ENCODE measurements at places on chromosomes 12 and 14. TPM values are rescaled to one million over a fixed set of nuclear protein-coding genes. Genes with fewer than 3 reads are reported as not detected.

DNA sequence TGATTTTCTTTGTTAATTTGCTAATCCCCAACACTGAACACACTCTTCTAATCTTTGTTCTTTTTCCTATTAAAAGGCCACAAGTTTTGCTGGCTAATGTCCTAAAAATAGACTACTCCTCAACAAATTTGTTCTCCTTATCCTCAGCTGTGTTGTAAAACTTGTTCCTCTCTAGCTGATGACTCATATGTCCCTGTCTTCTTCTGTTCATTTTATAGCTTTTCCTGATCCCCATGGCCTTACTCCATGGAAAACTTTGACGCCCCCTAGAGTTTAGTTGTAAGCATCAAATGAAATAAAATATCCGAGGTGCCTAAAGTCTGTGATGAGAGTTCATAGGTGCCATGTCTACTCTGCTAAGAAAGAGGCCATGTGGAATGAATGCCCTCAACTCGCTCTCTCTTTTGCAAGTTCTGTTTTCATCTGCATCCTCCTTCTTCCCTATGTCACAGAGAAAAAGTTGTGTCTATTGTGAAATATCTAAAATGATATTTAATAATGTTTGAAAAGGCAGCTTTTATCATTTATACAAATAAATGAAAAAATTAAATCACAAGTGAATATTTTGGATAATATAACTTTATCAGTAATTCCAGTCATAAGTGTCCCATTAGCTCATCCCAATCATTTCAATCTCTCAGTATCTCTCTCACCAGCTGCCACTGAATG is 237.9 kb downstream of the IPO8 start:
- DNase-seq = no peak

DNA sequence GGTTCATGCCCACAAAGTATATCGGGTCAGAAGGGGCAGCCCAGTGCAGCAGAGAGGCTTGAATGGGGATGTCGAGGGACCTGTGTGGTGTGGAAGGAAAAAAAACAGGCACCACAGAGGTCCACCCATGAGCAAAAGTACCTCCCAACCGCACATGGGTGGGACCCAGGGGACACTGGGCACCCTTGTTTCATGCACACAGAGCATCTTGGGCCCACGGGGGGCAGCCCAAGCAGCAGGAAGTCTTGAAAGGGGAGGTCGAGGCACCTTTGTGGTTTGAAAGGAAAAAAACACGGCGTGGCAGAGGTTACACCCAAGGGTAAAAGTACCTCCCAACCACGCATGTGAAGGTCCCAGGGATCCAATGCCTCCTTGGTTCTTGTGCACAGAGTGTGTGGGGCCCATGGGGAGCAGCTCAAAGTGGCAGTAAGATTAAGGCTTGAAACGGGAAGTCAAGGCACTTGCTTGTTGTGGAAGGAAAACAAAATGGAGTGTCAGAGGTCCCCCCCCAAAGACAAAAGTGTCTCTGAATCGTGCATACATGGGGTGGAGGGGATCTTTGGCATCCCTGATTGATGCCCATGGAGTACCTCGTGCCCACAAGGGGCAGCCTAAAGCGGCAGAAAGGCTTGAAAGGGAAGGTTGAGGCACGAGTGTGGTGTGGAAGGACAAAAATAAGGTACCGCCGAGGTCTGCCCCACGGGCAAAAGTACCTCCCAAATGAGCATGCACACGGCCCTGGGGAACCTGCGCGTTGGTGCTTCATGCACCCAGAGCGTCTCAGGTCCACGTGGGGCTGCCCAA is 575.5 kb downstream of the ALG10 start:
- DNase-seq = peak; percentile 28

- no peak for DNase-seq
Observed at GRCh38 chr12:80861641-80862378, 75.9 kb downstream of the LIN7A start.

DNA sequence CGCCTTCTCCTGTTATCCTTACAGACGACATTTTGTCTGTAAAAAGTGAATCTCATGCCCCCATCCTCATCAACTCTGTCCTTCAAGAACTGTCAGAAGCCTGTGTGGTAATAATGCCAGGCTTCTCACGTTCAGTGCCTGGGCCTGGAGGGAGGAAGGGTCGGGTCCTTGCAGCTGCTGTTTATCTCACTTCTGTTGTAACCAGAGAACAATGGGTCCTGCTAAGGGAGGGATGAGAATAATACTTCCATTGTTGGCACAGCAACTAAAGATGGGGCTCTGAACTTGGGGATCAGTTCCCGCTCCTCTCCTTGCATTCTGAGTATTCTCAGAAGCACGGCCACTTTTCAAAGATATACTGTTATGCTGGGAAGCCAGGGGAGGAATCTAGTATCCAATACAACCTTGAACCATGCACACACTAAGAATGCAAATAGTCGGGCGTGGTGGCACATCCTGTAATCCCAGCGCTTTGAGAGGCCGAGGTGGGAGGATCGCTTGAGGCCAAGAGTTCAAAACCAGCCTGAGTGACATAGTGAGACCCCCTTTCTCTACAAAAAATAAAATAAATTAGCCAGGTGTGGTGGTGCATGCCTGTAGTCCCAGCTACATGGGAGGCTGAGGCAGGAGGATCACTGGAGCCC is 38.8 kb upstream of the NINJ2 start:
- DNase-seq = no peak

- DNase-seq = no peak
Observed at GRCh38 chr14:87050421-87050820, 942.6 kb downstream of the GALC start.

- DNase-seq = no peak
Observed at GRCh38 chr12:7989827-7990491, 42.6 kb upstream of the FOXJ2 start.

DNA sequence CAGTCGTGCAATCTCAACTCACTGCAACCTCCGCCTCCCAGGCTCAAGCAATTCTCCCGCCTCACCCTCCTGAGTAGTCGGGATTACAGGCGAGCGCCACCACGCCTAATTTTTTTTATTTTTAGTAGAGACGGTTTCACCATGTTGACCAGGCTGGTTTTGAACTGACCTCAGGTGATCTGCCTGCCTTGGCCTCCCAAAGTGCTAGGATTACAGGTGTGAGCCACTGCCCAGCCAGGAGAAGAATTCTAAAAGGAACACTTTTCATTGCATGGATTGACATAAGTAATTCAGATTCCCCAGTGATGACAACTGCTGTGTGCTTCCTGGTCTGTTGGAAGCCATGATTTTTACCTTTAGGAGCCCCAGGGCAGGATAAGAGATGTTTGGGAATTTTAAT is 22.1 kb downstream of the DMAC2L start:
- no peak for DNase-seq

DNA sequence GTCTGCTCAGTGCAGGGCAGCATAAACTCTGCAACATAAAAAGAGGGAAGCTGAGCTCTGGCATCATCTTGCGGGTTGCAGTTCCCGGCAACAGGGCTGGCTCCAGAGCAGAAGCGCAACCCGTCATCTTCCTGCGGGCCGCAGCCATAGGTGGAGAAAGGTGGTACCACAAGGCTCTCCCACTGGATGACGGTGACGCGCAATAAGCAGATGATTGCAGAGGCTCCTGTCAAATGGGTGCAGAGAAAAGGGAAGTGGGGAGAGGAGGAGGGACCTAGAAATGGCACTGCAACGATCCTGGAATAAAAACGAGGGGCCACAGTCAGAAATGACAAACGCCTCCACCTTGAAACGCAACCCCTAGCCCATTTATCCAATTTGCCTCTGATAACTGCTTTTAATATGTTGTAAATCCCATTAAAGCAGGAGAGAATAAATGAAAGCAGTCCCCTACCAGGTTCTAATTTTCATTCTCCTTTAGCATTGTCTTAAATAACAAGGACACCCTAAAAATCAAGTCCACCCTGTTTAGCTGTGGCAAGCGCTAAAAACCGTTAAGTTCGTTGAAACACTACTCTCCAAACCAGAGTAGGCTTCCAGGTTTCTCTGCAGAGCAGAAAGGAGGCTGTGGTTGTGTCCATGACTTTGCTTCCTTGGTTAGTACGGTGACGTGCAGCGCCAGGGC is 30.9 kb upstream of the TUBA1C start:
- peak; percentile 79 for DNase-seq

- DNase-seq = no peak
Observed at GRCh38 chr12:119399301-119399700, 64.8 kb downstream of the CCDC60 start.

DNA sequence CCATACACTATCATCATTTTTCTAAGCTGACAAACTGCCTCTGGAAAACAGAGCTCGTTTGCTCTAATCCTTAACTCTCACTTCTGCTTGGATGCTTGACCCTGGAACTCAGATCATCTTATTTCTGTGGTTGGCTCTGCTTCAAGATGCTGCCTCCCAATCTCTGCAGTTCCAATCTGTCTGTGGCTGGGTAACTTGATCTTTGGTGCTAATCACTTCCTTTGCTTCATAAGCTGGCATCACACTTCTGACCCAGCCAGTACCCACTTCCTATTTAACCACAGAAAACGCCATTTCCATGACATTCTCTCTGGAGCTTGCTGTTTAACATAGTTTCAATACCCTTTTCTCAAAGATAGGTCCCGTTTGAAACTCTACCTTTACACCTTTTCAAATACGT is 254.2 kb downstream of the ACSS3 start:
- DNase-seq = no peak

- no peak for DNase-seq
Observed at GRCh38 chr12:49440035-49440434, 72.8 kb downstream of the SPATS2 start.

GRCh38 chr14:92635031-92635430 is 113.4 kb downstream of the LGMN start:
- DNase-seq = no peak

DNA sequence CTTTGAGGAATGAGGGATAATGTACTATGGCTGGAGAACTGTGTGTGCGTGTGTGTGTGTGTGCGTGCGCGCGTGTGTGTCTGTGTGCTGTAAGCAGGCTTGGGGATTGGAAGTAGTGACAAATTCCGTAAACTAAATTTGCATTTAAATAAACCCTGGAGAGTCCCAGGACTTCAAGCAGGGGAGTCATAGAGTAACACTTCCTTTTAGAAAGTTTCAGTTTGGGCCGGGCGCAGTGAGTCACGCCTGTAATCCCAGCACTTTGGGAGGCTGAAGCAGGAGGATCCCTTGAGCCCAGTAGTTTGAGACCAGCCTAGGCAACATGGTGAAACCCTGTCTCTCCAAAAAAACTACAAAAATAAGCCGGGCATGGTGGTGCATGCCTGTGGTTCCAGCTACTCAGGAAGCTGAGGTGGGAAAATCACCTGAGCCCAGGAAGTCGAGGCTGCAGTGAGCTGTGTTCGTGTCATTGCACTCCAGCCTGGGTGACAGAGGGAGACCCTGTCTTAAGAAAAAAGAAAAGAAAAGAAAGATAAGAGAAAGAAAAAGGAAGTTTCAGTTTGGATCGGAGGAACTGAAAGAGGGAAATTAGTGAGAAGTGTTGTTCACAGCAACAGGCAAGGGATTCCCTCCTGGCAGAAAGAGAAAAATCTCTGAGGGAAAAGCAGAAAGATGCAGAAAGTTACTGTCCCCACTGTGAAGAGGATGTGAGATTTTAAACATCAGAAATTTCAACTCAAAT is 222.7 kb upstream of the SOX5 start:
- DNase-seq = no peak

- no peak for DNase-seq
Observed at GRCh38 chr14:69317780-69318179, 57.8 kb downstream of the GALNT16 start.

GRCh38 chr14:67491741-67492507 is 3.4 kb upstream of the TMEM229B start:
- no peak for DNase-seq

- no peak for DNase-seq
Observed at GRCh38 chr12:125122668-125123067, 57.4 kb downstream of the AACS start.

GRCh38 chr14:71094722-71095121 is 187.5 kb downstream of the PCNX1 start:
- DNase-seq = no peak

DNA sequence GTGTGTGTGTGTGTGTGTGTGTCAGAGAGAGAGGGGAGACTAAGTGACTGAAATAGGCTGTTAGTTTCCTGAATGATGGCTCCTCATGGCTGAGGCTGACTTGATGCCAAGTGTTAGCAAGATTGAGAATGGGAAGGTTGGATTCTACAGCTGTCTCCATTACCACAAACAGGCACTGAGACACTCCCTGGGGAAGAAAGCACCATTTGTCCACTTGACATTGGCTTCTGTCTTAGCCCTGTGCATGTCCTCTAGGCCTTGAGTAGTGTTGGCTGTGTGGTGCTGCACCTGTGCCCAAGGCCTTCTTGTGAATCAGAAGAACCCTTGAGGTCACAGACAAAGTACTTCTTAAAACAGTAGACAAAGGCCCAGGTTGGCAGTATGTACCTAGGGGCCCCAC is 15.6 kb downstream of the ERG28 start:
- no peak for DNase-seq

Gene C2CD5
- total RNA-seq = 60.1 TPM

Gene GPR68
- 1.4 TPM for total RNA-seq

Gene NANOG
- total RNA-seq = 0.28 TPM

Gene KRT2
- not detected for total RNA-seq
